ENCODE measurements at places on chromosomes 5 and 9. TPM values are rescaled to one million over a fixed set of nuclear protein-coding genes. Genes with fewer than 3 reads are reported as not detected.
A peak's percentile ranks its signal among the peaks of the same experiment; 100 is the strongest.

FAM169A gene
- total RNA-seq = 5.3 TPM

SNCAIP gene
- total RNA-seq = 11.6 TPM

DNA sequence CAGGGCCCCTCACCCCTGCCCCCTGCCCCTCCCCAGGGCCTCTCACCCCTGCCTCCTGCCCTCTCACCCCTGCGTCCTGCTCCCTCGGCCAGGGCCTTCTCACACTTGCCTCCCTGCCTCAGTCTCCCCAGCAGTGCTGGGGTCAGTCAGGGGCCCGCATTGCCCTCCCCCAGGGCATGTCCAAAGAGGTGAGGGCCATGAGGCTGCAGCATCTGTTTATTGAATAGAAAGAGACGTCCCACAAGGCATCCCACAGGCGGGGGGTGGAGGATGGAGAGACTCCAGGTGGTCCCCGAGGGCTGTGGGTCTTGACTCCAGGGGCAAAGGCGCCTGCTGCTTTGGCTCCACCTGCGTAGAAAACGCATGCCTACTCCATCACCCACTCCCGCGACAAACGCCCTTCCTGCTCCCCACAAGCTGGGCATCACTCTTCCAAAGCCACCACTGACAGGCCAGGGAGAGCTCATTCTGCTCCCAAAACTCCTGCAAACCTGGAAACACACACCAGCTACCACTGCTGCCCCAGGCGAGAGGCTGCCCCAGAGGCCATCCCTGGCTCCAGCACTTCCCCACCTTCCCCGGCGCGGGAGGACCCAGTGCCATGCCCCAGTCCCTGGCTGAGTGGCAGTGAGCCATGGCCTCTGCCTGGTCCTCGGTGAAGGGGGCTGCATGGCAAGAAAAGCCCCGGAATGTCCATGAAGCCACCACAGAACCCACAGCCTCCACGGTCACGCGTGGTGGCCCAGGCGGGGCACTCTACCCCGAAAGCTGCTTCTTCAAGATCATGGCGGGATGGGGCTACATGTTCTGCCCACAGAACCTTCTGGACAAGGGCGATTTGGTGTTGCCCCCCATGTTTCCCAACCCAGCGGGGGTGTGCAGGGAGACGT is 1.6 kb upstream of the LCN8 start:
- no peak for DNase-seq

- DNase-seq = no peak
These were observed 21.9 kb downstream of the ARRDC3 start for GRCh38 chr5:91361055-91361701.

- DNase-seq = no peak
These were observed 87.0 kb downstream of the RXRA start for GRCh38 chr9:134413112-134413715.

NSA2 gene
- total RNA-seq = 118 TPM

IL4 gene
- total RNA-seq = not detected

KCNN2 gene
- 3.9 TPM for total RNA-seq

- DNase-seq = no peak
These were observed 149.1 kb upstream of the TUT7 start for GRCh38 chr9:86503314-86503713.

- DNase-seq = peak; percentile 31
These were observed 8.7 kb downstream of the GAPT start for GRCh38 chr5:58499941-58500340.

- peak; percentile 3 for DNase-seq
These were observed 168.8 kb upstream of the POC5 start for GRCh38 chr5:75885849-75886596.

DNA sequence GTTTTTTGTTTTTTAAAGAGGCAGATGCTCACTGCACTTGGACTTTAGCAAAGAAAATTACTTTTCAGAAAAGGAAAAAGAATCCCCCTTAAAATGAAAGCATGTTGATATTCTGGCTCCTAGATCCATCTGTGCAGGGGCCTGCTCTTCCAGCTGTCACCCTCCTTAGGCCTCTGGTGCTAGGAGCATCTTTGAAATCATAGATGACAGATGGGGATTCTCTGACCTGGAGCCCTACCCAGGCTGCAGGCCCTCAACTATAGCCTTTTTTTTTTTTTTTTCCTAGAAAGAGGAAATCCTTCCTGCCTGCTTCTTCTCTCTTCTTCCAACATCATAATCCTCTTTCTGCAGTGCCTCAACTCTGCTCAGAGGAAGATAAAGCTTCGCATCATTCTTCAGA is 16.3 kb upstream of the DCP2 start:
- DNase-seq = peak; percentile 89

LRRC19 gene
- total RNA-seq = 2.9 TPM

DNA sequence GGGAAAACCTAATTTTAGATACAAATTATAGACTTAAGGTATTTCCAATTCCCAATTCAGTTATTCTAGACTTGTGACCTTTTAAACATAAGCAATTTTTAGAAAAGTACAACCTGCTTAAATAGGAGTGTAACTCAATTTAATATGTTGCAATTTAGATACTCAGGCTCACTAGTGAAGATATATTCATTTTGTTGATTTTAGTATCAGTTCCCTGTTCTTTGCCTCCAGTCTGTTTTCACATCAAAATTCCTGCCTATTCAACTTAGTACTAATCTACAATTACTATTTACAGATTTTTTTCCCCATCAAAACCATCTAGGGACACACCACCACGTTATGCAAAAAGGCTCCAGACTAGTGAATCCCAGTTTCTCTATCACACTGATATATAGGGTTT is 30.4 kb downstream of the PWWP2A start:
- no peak for DNase-seq

ODF2 gene
- total RNA-seq = 16.6 TPM

TMEM171 gene
- total RNA-seq = 1.7 TPM

GRCh38 chr5:84715091-84715490 is 330.4 kb upstream of the EDIL3 start:
- DNase-seq = peak; percentile 52

- DNase-seq = no peak
These were observed 303.6 kb downstream of the SPOCK1 start for GRCh38 chr5:137195483-137195882.

DNA sequence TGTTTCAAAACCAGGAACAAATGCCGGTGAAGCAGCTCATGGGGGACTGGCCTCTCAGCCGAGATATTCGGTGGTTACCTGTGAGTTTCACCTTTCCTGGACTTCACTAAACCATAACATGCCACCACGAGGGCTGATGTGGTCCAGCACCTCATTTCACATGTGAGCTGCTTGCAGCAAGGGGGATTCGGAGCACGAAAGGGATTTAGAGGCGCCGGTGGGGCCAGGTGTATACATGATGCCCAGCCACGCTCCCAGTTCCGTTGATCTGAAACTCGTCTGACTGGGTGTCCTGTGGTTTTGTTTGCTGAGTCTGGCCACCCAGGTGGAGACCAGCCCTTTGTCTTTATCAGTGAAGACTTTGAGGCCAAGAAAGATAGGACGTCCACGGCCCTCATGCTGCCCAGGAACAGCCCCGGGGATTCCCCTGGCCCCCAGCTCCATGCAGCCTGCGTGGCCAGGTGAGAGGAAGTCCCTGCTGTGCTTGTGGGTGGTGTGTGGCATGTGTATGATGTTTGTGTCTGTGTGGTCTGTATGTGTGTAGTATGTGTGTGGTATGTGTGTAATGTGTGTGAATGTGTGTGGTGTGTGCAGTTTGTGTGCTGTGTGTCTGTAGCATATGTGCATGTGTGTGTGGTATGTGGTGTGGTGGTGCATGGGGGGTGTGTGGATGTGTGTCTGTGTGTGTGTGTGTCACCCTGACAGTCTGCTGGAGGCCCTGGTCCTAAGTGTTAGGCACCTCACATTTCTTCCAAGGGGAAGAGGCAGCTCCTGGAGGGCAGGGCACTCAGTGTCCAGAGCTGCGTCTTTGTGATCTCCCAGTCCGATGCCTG is 23.4 kb downstream of the PHF2 start:
- DNase-seq = no peak

MELK gene
- 12.0 TPM for total RNA-seq

- no peak for DNase-seq
These were observed 58.4 kb downstream of the DAPK1 start for GRCh38 chr9:87556039-87556438.

- peak; percentile 82 for DNase-seq
These were observed 84.5 kb downstream of the ACER2 start for GRCh38 chr9:19493174-19493811.

ACTBL2 gene
- 3.1 TPM for total RNA-seq

TMEM215 gene
- total RNA-seq = 3.1 TPM

PAPPA gene
- 26.0 TPM for total RNA-seq

- DNase-seq = no peak
These were observed 69.7 kb downstream of the PHF2 start for GRCh38 chr9:93645921-93646639.

- DNase-seq = no peak
These were observed 250.4 kb upstream of the PCSK5 start for GRCh38 chr9:75639971-75640610.

DNA sequence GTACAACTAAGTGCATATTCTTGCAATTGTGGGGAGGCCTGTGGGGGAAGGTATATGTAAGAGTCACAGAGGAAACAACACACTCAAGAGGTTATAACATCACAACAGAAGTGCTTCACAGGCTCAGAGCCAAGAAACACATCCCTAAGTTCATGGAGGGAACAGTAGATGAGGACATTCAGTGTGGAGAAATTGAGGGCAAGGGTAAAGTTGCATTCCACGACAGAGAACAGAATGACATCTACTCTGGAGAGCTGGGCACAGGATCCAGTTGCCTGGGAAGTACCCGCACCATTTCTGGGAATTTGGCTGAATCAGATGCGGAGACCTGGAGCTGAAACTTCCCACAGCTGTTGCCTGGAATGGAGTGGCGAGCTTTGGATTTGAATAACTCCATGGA is 197.2 kb downstream of the NXNL2 start:
- peak; percentile 23 for DNase-seq

IL9 gene
- not detected for total RNA-seq

- no peak for DNase-seq
These were observed 56.1 kb downstream of the FGF18 start for GRCh38 chr5:171475596-171475995.

DNA sequence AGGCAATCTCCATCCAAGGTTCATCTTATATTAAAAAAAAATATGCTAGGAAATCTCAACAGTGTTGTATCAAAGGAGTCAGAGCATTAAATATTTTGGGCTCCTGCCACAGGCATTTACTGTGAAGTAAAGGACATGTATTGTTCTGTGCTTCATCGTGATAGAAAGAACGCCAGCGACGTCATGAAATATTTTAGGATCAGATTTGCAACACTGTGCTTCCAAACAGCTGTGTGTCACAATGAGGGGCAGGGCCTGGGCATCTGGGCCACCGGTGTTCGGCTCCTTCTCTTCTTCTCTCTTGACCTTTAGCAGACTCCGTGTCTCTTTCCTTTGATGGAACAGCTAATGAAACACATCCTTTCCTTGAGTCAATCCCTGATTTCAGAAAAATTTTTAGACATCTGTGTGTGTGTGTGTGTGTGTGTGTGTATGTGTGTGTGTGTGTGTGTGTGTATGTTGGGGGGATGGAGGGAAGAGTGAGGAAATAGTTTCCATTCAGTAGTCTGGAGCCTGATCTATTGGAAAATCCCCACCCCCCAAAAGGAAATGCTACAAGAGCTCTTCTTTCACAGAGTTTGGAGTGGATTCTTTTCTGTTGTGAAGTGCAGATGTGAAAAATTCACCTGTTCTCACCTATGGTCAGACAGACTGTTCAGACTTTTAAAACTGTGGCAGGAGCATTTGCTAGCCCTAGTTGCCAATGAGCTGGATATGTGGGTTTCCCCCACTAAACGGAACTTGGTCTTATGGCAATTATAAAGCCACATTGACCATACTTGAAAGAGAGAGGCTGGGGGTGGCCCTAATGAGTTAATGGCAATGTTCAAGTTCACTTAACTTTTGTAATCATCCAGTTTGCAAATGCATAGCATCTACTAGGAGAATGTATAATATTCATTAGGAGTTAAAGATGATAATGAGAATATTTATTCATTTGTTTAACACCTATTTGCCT is 18.1 kb upstream of the TNC start:
- DNase-seq = no peak

PPP1R26 gene
- 14.7 TPM for total RNA-seq

- no peak for DNase-seq
These were observed 126.2 kb upstream of the PCA3 start for GRCh38 chr9:76638001-76638400.

TPPP gene
- 1.9 TPM for total RNA-seq

GABRB2 gene
- total RNA-seq = 6.5 TPM

- no peak for DNase-seq
These were observed 851.4 kb downstream of the MAT2B start for GRCh38 chr5:164356790-164357189.

DNA sequence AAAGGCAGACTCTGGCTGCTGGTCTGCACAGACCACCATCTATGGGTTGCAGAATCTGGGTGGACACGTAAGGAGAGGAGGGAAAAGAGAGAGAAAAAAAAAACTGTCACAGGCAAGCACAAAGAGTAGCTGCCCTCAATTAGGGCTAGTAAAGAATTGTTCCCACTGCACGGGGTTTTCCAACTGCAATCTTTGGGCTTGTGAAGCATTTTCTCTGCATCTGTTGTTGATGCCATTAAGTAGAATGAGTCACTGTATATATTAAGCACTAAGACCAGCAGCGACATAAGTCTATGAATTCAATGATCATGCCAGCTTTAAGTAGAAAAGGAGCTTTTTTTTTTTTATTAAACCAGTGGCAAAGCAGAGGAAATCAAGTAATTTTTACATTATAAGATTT is 40.2 kb downstream of the MED10 start:
- no peak for DNase-seq

GRCh38 chr5:2767089-2767488 is 15.6 kb upstream of the IRX2 start:
- DNase-seq = no peak

DNA sequence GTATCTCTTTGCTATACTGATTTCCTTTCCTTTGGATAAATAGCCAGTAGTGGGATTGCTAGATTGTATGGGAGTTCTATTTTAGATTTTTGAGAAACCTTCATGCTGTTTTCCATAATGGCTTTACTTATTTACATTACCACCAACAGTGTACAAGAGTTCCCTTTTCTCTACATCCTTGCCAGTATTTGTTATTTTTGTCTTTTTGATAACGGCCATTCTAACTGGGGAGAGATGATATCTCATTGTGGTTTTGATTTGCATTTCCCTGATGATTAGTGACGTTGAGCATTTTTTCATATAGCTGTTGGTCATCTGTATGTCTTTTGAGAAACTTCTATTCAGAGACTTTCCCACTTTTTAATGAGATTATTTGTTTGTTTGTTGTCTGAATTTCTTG is 25.8 kb downstream of the NADK2 start:
- no peak for DNase-seq

DNA sequence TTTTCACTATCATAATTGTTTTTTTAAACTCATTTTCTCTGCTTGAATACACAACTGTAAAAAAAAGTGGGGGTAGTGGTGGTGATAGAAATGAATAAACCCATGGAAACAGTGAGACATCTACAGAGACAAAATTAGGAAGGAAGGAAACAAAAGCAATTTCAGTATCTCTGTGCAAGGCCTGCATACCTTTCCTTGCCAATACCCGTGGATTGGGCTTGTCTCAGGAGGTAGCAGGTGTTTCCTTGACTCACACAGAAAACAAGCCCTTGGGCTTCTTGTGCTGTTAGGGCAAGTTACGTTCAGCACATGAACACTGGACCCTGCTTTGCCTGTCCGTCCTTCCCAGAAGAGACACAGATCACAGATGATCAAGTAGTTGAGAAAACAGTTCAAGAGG is 372.2 kb downstream of the ZSWIM6 start:
- no peak for DNase-seq
